Stimulated activated CD8-positive, alpha-beta memory T cell treated with anti-CD3 and anti-CD28 coated beads, Interleukin-2, amount 100 ng/mL, for 1 hour (primary cell): ENCODE measurements at places on chromosomes 12 and 14.

GRCh38 chr14:68749487-68750475, 43.1 kb downstream of the ZFP36L1 start:
- DNase-seq = no peak

GRCh38 chr14:78005325-78005724, 164.8 kb upstream of the NRXN3 start:
- DNase-seq = no peak

GRCh38 chr12:46770501-46771183, 55.2 kb downstream of the SLC38A4 start:
- DNase-seq = no peak

DNA sequence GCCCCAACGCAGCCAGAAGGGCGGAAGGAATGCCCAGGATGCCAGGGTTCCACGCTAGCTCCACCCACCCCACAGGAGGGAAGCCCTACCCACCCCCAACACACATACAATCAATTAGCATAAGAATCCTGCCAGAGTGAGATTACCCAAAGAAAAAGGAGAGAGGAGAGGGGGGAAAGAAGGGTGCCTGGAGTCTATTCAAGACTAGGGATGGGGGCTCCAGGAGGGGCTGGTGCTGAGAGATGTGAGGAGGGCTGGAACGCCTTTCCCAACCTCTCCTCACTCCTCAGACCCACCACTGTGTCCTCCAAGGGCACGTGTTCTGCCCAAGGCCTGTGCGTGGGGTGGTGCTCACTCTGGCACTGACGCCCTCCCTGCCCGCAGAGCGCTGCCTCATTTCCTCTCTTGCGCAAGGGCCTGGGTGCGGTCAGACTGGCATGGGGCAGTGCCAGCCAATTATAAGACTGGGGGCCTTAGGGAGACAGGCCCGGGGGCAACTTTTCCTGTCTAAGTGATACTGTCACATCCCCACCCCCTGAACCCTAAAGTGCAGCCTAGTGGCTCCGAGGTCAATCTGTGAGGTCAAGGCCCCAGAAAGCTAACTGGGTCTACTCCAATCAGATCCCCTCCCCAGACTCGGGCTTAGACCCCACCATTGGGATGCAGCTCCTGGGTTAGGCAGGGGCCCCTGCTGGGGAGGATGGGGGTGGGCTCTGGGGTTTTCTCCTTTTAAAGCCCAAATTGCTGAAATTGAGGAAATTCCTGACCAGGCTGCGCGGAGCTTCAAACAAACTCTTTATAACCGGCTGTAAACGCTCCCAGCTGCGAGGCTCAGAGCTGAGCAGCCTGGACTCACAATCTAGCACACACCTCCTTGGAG, 10.2 kb upstream of the ITGB7 start:
- DNase-seq = no peak

DNA sequence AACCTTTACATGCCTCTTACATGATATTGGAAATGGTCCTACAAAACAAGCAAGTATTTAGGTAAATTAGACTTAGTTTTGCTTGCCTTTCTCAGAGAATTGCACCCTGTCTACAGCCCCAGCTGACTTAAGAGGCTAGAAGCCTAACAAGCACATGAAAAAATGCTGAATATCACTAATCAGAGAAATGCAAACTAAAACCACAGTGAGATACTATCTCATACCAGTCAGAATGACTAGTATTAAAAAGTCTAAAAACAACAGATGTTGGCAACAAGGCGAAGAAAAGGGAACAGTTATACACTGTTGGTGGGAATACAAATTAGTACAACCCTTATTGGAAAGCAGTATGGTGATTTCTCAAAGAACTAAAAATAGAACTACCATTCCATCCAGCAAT, 103.8 kb downstream of the EGLN3 start:
- no peak for DNase-seq

DNA sequence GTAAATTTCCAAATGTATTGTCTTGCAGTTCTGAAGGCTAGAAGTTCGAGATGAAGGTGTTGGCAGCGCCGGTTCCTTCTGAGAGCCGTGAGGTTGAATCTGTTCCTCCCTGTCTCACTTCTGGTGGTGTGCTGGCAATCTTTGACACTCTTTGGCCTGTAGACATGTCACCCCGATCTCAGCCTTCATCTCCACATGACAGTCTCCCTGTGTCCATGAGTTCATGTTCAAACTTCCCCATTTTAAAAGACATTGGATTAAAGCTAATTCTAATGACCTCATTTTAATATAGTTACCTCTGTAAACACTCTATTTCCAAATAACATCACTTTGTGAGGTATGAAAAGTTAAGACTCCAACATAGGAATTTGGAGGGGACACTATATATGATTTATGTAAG, 4.1 kb upstream of the RBM19 start:
- no peak for DNase-seq

- DNase-seq = no peak
Measured at GRCh38 chr12:18476861-18477260, 215.5 kb downstream of the PIK3C2G start.

DNA sequence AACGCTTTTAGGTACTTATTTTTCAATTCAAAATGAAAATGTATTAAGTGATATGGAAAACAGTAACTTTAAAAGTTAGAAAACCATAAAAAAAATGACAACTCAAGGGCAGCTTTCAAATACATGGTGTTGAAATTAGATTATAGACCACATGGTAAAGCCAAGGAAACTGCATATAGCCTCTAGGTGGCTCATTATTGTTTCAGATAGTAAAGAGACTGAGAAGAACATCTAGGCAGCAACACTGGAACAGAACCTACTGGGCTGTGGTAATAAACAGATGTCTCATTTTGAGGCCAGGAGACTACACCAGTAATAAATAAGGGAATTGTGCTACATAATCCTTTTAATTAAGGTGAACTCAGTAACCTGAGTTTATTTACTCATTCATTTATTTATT, 13.0 kb downstream of the FBXO33 start:
- DNase-seq = no peak

GRCh38 chr12:19489168-19489567, 49.9 kb downstream of the AEBP2 start:
- DNase-seq = no peak

- no peak for DNase-seq
Measured at GRCh38 chr14:93085911-93086310, 29.8 kb downstream of the ITPK1 start.

GRCh38 chr14:103623883-103624482, 5.0 kb upstream of the KLC1 start:
- DNase-seq = no peak

DNA sequence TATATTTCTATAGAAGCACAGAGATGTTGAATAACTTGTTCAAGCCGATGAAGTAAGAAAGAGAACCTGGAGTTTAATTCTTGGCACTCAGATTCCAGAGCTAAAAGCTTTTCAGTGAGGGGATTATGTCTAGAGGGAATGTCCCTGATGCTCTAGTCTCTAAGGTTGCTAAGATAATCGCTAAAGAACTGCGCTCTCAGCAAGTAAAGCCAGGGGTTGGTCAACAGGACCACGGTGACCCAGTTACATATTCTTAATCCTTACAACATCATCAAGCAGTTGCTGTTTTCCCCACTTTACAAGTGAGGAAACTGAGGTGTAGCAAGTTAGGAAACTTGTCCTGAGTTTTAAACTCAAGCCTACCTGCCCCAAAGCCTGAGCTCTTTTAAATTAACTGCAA, 110.8 kb downstream of the DAD1 start:
- no peak for DNase-seq

- no peak for DNase-seq
Measured at GRCh38 chr12:123160801-123161487, 10.1 kb upstream of the PITPNM2 start.

DNA sequence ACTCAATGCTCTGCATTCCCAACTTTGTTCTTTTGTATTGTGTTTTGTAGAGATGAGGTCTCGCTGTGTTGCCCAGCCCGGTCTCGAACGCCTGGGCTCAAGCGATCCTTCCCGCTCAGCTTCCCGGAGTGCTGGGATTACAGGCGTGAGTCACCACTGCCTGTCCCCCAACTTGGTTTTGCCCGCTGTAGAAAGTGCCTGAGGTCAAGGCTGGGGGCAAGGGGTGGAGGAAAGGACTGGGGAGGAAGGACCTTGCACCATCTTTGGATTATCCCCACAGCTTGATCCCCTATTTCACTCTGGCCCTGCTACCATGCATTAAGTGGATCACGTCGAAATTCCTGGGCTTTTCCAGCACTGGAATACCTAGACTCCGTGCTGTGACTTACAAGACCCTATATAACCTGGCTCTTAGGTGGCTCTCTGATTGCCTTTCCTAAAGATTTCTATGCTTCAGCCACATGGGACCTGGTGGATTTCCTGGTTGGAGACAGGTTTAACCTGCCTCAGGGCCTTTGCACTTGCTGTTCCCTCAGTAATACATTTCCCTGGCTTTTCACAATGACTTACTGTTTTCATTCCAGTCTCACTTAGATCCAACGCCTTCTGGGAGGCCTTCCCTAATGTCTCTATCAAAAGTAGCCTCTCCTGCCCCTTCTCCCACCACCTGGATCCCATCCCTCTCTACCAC, 608 bp upstream of the PIANP start:
- DNase-seq = no peak

GRCh38 chr12:31751085-31751484, 22.3 kb upstream of the AMN1 start:
- no peak for DNase-seq

- no peak for DNase-seq
Measured at GRCh38 chr14:55313480-55313879, 42.3 kb downstream of the FBXO34 start.

GRCh38 chr12:124301084-124301654, 6.3 kb downstream of the RFLNA start:
- DNase-seq = no peak
